RKO (cell line): ENCODE measurements at places on chromosomes 4 and X.

- DNase-seq, result no peak
Measured at GRCh38 chr4:184988611-184989010, 29.7 kb upstream of the HELT start.

DNA sequence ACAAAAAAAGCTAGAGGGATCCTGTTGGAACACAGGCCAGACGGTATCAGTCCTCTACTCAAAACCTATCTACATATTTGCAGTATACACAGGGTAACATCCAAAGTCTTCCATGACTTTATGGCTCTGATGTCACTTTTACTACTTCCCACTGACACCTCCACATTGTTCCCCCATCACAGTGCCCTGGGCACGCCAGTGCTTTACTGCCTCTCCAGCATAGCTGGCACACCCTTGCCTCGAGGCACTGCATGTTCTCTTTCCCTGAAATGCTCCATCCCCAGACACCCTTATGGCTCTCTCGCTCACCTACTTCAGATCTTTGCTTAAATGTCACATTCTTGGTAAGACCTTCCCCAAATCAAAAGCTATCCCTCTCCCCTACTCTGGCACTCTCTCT lies 6.3 kb upstream of the ATP10D start:
- no peak for DNase-seq

- DNase-seq, result no peak
Measured at GRCh38 chrX:39836802-39837420, 260.8 kb downstream of the BCOR start.

DNA sequence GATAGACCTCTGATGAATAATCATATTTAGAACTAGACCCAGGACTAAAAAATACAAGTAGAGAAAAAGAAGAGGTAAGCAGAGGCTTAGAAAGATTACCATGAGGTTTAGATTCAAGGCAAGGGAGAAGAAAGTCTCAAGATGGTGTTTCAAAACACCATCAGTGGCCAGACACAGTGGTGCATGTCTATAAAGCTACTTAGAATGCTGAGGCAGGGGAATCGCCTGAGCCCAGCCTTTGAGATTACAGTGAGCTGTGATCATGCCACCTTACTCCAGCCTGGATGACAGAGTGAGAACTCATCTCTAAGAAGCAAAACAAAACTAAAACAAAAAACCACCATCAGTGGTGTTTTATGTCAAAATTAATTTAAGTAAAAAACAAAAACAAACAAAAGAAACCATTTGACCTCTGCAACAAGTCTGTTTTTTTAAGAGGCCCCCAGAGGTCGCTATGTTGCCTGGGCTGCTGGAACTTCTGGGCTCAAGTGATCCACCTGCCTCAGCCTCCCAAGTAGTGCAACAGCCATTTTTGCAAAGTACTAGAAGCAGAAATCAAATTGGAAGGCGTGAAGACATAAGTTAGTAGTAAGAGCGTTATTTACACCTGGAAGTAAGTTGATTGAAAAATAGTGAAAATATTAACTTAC lies 784.3 kb downstream of the ADGRL3 start:
- DNase-seq, result no peak

DNA sequence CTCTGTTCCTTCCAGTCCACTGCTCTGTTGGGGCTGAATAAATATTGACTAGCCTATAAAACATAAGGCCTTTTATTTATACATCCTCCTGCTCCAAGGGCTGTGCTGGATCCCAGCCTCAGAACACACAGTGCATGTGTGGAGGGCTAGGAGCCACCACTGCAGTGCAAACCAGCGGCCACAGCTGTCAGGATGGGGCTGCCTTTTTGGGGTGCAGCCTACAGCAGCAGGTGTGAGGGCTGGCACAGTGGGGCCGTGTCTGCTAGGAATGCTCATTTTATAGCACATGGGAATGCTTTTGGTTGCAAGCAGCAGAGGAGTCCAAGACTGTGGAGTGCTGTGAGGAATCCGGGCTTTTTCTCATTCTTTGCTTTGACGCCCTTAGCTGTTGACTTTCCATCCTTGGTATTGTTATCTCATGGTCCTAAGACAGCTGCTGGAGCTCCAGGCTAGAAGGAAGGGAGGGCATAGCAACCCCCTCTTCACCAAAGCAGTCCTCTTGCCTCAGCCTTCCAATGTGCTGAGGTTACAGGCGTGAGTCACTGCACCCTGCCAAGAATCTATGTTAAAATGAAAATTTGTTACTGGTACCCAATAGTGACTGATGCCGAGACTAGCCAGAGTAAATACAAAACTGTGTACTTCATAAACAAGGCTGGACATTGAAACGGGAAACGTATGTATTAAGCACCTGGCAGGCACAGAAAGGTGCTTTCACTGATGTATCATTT lies 334.3 kb upstream of the GATB start:
- no peak for DNase-seq

DNA sequence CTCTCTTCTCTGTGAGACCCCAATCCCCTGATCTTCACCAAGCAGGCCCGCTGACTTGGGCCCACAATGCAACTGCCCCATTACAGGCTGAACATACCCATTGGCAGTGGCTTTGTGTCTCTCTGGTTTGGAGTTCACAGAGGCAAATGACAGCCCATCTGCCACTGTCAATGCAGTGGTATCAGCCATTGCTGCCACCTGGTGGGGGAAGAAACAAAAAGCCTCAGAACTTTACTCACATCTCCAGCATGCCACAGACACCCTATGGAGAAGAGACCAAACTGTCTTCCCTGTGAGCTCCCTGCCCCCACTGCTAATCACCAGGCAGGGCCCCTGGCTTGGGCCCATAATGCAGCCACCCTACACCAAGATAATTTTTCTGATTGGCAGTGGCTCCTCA lies 729.3 kb upstream of the ACTRT1 start:
- no peak for DNase-seq

- peak; percentile 42 for DNase-seq
Measured at GRCh38 chr4:99117876-99118693, 26.0 kb downstream of the ADH4 start.
